Fibroblast of skin of scalp (primary cell): ENCODE measurements at places on chromosomes 2 and 18.

DNA sequence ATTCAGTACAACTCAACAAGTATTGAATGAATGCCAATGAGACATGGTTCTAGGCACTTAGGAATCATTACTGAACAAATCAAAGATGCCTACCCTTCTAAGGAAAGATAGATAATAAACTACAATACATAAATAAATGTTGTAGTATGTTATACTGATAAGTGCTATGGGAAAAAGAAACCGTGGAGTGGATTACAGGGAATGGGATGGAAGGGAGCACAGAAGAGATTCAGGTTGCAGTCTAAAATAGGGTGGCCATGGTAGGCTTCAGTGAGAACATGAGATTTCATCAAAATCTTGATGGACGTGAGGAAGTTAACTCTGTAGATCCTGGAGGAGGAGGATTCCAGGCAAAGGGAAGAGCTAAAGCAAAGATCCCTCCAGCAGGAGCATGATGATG lies 17.9 kb upstream of the CREB1 start:
- no peak for DNase-seq

GRCh38 chr2:69238449-69239031 lies 148.5 kb downstream of the GFPT1 start:
- DNase-seq, result peak; percentile 57

DNA sequence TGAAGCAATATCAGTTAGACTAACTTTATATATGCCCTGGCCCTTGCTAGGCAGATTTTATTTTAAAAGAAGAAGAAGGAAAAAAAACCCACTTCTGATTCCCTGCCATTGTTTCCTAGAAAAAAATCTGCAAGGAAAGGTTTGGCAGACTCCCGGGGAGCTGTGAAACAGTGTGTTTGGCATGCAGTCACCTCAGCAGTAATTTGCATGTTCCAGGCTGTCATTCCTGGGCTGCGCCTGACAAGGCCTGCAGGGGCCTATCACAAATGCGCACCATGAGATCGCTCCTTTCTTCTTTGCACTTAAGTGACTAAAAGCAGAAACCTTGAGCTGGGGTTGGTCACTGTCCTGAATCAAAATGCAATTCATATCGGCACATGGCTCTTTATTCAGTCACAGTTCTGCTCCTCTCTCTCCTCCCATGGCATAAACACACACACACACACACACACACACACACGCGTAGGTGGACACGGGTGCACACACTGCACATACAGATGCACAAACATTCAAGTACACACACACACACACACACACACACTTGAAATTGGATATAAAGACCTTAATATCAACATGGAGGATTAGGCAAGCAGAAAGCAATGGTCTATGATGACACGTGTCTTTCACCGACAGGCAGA lies 172.8 kb downstream of the MYT1L start:
- DNase-seq, result no peak

DNA sequence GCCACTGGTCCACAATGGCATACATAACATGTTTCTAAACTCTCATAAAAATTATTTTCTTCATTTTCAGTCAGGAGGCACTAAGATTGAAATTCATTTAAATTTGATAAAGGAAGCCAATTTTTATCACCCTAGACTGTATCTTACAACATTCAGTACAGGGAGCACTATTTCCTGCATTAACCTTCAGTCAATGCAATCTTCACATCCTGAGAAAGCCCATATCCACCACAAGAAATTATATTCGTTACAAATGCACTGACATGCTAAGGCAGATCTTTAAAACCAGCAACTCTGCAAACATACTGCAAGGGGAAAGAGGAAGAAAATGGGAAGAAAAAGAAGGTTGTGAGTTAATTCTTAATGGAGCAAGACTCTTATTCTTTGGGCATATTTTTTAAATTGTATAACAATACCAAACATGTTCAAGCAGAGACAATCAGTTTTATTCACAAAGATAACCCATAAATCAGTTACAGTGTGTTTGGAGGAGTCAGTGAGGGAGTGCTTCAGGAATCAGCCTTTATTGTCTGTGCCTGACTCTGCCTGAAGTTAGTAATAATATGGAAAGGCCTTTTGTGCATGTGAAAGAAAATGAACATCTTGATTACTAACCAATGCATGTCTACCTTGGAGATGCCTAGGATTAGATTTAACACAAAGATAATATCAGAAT lies 370.1 kb downstream of the FBXO15 start:
- DNase-seq, result no peak

GRCh38 chr2:210913461-210913860 lies 357.1 kb downstream of the CPS1 start:
- DNase-seq, result no peak

DNA sequence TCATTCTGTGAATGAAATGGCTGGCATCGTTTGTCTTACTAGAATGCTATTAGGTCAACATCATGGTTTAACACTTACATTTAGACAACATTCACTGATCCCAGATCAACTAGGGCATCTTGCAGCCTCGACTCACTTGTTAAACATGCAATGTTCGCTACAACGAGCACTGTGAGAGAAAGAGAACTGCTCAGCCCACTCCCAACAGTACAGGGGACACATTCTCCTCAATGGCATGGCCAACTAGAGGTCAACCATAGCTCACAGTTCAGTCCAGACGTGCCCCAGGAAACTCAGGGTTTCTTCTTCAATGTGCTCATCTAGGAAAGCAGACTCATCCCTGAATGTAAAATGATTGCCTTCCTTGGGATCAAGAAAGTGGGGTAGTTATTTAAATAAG lies 5.9 kb downstream of the WIPF1 start:
- no peak for DNase-seq

DNA sequence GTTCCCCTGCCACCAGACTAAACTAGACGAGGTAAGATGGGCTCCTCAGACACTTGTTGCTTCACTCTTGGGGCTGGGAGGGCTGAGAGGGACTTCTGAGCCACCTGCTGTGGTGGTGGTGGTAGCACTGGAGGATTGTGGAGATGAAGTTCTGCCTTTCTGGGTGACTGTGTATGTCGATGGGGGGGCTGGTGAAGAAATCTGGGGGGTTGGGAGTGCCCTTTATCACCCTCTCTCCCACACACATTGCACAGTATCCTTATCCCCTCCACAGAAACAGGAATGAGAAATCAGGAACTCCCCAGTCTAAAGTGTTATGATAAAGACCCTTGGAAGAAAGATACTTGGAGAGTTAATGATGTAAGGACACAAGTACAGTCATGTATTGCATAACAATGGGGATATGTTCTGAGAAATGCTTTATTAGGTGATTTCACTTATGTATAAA lies 38.5 kb downstream of the HK2 start:
- DNase-seq, result no peak

DNA sequence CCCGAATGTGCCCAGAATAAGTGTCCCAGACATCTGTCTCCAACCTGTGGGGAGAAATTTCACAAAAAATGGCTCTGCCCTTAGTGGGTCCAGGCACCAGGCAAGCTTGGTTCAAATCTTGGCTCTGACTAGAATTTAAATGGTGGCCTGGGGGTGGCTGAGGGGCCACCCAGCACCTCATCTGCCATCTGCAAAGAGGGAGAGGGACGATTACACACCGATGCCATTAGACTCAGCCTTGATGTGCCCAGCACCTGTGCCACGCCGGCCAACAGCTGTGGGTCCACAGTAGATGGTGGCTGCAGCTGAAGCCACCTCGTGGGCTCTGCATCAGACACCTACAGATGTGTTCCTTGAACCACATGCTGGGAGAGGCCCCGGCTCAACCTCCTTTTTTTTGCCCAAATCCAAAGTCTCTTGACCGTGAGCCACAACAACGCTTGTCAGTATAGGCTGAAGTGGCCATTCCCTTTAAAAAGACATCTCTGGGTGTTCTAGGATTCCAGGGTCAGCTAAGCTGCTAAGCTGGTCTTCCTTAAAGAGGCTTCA lies 222.0 kb upstream of the RAB6C start:
- DNase-seq, result no peak
